D721Med (cell line): ENCODE measurements at places on chromosomes 4 and X.

- no peak for DNase-seq
These were observed 5.7 kb upstream of the CASP6 start for GRCh38 chr4:109708990-109709389.

DNA sequence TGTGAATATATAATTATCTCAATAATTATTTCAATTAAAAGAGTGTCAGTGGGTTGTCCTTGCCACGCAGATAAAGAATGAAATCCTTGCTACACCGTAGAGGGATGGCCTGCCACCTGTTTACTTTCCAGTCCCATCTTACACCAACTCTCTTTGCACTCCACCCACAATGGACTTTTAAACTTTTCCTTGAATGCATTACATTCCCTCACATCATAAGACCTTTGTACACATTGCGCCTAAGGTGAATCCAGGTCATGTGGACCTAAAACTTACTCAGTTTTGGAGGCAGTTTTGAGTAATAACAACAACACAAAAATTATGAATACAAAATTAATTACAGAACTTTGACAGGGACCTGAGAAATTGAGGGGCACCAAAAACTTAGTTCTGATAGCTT, 78.7 kb upstream of the PDE5A start:
- DNase-seq = no peak

- DNase-seq = no peak
These were observed 33.8 kb upstream of the GPR174 start for GRCh38 chrX:79110731-79111130.

- no peak for DNase-seq
These were observed 49.4 kb downstream of the SERTM2 start for GRCh38 chrX:111560801-111561200.

DNA sequence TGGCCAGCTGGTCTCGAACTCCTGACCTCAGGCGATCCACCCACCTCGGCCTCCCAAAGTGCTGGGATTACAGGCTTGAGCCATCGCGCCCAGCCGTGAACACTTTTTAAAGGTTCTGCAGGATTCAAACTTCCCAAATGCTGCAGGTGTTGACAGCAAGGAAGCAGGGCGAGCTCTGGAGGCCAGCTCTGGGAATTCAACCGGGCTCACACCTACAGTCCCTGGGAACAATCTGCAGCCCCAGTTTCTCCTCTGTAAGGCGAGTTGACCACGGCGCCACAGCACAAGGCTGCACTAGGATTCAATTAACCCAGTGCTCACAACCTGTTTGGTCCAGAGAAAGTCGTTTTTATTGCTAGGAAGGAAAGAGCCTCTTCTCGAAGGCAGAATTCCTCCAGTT, 1.6 kb downstream of the MTNR1A start:
- no peak for DNase-seq

- no peak for DNase-seq
These were observed 240.3 kb downstream of the ANK2 start for GRCh38 chr4:113289766-113290165.

GRCh38 chr4:139015948-139016471, 429 bp downstream of the NOCT start:
- no peak for DNase-seq

DNA sequence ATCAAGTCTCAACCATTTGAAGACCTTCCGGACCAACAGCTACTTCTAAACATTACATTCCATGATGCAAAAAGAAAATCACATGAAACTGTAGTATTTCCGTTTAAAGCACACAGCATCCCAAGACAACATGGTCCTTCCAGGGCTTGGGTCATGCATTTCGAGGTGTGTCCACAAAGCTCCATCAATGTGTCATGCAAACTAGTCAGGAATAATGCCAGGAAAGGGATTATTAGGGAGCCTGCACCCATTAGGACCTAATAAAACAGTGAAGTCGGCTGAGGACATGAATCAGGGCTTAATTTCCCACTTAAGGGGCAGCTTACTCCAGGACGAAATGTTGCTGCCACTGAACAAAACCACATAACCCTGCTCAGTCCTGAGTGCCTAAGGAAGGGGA, 177.9 kb downstream of the TSPAN5 start:
- no peak for DNase-seq

DNA sequence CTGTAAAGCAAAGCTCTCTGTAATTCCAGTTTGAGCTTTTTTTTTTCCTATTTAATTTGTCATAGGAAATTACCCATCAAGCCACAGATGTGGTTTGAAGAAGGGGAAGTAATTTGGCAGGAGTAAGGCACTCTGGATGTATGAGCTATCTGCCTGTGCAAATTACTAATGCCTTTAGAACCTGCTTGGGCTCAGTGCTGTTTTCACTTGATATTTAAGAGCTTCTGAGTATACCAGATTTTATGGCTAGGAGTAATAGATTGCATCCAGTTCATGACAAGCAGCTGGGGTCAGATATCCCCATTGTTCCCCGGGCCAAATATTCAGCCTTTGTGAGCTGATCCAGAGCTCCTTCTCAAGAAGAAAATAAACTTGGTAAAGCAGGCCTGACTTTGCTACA, 89.1 kb downstream of the DCAF8L2 start:
- no peak for DNase-seq

GRCh38 chr4:143352720-143353119, 16.0 kb downstream of the GAB1 start:
- DNase-seq = no peak

- DNase-seq = no peak
These were observed 34.2 kb downstream of the TSC22D3 start for GRCh38 chrX:107741404-107741790.

GRCh38 chr4:99185581-99185980, 33.5 kb downstream of the ADH6 start:
- no peak for DNase-seq

- DNase-seq = peak; percentile 21
These were observed at the start of gene ARAP2 for GRCh38 chr4:36244257-36245082. Gene ARAP2, minus strand, starts transcription at chr4:36244514. Its CDS starts 15,028 bp downstream, at chr4:36229486.

DNA sequence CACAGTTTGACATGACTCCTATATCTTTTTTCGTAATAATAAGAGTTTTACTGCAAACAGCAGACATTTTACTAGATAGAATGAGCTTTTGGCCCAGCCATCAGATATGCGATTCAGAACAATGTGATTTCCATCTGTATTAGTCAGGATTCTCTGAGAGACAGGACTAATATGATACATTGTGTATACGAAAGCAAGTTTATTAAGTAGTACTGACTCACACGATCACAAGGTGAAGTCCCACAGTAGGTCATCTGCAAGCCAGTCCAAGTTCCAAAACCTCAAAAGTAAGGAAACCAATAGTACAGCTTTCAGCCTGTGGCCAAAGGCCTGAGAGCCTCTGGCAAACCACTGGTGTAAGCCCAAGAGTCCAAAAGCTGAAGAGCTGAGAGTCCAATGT, 24.1 kb downstream of the CXCL8 start:
- DNase-seq = no peak
